Stimulated activated CD8-positive, alpha-beta memory T cell treated with anti-CD3 and anti-CD28 coated beads, Interleukin-2, amount 100 ng/mL, for 1 hour (primary cell): ENCODE measurements at places on chromosomes 4 and X.

DNA sequence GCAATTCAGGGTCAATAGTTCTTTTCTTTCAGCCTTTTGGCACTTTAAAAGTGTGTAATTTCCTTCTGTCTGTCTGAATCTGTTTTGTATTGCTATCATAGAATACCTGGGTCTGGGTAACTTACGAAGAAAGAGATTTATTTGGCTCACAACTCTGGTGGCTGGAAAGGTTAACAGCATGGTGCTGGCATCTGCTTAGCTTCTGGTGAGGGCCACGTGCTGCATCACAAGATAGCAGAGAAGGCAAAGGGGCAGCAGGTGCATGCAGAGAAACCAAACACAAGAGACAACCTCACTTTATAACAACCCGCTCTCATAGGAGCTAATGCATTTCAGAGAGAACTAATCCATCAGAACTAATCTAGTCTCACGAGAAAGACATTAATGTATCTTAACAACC is 18.8 kb downstream of the RGN start:
- DNase-seq = no peak

DNA sequence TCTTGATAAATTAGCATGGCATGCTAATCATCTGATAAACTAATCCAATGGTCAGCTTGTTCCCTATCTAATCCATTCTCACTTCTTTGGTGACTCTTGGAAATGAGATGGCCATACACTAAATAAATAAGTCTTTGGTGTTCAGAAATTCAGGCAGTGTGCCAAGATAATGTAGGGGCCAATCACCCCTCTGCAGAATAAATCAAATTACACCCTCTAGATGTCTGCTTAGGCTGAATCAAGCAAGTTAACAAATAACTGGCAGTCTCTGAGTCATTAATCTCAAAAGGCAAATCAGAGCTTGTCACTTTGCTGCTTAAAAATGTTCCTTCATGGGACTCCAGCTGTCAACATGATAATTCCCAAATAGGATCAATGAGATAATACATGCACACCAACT is 97.4 kb downstream of the NLGN4X start:
- no peak for DNase-seq

DNA sequence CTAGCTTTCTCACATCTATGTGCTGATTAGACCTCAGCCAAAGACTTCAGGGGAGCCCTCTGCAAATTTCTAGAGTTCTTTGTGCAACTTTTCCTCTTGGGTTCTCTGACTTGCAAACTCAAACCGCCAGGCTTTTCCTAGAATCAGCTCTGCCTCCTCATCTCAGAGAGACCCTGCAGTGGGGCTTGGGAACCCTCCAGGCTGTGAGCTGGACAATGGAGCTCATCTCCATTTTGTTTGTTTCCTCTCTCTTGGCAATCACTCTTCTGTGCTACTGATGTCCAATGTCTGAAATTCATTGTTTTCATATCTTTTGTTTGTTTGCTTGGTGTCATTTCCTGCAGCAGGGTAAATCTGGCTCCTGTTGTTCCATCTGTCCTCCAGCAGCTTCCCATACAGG is 33.0 kb downstream of the GYPB start:
- DNase-seq = no peak

- DNase-seq = no peak
Measured at GRCh38 chr4:152283801-152284470, 252.0 kb downstream of the FBXW7 start.

DNA sequence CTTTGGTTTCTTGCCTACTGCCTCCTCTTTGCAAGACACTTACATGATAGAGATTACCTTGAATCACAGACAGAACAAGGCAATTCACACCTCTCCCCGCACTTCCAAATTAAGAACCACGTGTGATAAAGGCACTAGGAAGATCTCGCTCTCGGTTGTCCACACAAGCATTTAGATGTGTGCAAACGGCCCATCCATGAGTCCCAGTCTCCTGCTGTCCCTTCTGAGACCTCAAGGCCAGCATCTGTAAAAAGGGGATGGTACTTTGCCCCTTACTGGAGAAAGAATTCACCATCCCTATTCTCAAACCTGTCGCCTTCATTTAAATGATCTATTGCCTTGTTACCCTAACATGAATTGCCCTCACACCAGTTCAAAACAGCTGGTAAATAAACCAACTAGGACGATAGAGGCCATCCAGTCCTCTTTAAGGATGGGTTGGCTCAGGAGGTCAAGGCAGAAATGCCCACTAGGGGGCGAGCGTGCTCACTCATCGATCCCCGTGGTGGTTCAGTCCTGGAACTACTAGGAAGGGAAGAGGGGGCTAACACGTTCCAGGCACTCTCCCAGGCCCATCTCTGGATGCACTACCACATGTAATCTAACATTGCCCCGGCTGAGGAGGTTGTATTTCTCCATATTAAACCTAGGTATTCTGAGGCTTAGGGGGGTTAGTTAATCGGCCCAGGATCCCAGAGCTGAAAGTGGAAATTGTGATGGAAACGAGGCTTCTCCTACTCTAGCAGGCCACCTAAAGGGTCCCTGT is 95.8 kb downstream of the DHX15 start:
- DNase-seq = peak; percentile 26

DNA sequence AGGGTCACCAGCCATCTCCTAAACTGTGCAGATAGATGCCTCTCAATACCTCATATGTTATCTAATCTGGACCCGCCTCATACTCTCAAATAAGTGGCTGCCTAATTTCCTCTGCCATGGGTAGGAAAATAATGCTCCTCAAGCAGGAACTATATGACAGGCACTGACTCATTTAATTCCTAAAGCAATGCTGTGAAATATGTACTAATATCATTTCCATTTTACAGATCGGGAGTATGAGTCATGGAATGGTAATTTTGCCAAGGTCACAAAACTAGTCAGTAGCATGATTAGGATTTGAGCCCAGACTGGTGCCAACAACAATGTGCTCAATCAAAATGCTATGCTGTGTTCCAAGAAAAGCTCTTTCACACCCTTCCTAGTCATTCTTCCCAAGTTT is 3.0 kb upstream of the NXT2 start:
- DNase-seq = no peak

GRCh38 chr4:111812760-111813159 is 332.5 kb upstream of the FAM241A start:
- no peak for DNase-seq

DNA sequence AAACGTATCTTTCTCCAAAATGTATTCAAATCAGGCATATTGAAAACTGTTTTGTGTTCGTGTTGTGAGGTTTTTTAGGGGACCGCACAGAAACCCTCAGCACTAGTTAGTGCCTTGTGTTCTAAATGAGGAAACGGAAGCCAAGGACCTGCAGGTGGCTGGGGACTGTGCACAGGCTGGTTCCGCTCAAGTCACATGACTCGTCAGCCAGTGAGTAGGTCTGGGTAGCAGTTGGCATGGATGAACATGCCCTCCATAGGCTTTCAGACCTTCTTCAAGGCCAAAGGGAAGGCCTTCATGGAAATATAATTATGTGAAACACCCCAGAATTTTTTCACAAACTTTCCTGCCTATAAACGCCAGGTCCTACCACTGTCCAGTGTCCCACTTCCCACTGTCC is 1.3 kb upstream of the F11 start:
- no peak for DNase-seq

- no peak for DNase-seq
Measured at GRCh38 chr4:83489711-83490326, 4.9 kb upstream of the ABRAXAS1 start.

- DNase-seq = no peak
Measured at GRCh38 chr4:112156112-112156511, 10.9 kb downstream of the FAM241A start.

GRCh38 chr4:12120968-12121367 is 692.3 kb upstream of the HS3ST1 start:
- DNase-seq = no peak

GRCh38 chr4:23374259-23374658 is 515.6 kb downstream of the PPARGC1A start:
- no peak for DNase-seq

- no peak for DNase-seq
Measured at GRCh38 chr4:81491943-81492342, 20.2 kb upstream of the RASGEF1B start.

GRCh38 chr4:102836596-102836995 is 9.2 kb upstream of the UBE2D3 start:
- no peak for DNase-seq

GRCh38 chr4:68613752-68614151 is 37.6 kb upstream of the UGT2B17 start:
- DNase-seq = no peak

DNA sequence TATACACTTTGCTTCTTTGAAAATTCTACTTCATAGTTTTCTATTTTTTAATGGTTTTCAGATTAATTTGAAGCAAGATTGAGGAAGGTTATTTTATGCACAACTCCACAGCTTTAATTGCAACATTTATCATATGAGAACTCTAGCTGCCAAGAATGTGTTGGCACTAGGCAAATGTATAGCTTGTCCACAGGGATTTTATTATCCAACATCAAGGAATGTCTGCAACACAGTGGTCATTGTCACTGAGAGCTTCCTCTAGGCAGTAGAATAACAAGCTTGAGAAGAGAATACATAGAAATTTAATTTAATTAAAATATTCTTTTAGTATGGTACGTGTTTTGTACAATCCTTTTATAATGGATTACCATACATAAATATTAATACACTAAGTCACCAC is 1600.8 kb downstream of the ARAP2 start:
- no peak for DNase-seq

- no peak for DNase-seq
Measured at GRCh38 chrX:153884136-153884535, 1.8 kb downstream of the L1CAM start.

GRCh38 chrX:125108921-125109320 is 210.8 kb upstream of the TEX13C start:
- no peak for DNase-seq

GRCh38 chr4:8674311-8674885 is 81.8 kb downstream of the CPZ start:
- no peak for DNase-seq

DNA sequence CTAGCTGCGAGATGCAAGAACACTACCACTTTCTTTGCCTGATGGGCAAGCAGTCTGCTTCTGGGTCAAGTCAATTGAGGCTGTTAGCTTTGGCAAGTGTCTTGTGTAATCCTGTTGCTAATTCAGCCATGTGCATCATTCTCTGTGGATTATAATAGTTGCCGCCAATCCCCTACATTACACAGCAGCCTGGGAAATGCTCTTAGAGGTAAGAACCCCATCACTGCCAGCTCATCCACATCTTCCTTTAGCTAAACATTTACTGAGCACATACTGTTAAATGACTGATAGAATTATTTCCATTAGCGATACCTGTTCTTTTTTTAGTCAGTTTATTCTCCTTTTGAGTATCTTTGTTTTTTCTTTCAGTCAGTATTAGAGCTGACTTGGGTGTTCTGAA is 116.2 kb downstream of the CBR4 start:
- DNase-seq = no peak

DNA sequence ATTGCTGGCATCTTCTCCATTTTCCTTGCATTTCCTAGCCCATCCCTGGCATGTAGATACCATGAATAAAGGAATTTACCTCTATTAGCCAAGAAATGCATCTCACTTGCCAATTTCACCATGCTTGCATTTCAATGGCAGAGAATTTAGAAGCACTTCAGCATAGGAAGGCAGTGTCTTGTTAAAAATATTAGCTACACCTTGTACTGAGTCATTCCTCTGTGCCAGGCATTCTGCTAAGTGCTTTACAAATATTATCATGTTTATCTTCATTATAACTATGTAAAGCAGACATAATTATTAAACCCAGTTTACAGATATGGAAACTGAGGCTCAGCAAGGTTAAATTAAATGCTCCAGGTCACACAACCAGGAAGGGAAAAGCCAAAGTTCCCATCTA is 138.2 kb downstream of the NPNT start:
- DNase-seq = no peak

- no peak for DNase-seq
Measured at GRCh38 chrX:103747163-103747562, 29.5 kb upstream of the PLP1 start.

DNA sequence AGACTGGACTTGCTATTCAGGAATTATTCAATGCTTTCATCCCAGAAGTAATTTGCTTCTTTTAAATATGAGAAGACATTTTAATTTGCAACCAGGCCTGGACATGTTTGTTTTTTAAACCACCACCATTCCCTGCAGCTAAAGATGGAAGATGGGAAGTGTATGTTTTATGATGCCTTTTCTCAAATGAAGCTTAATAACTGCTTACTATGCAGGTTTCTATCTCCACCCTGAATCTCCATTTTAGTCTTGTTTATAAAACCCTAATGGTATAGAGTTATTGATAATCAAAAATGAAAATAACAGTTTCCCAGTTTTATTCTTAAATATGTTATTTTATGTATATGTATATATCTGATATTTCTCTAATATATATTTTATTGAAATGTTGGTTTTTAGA is 418.9 kb downstream of the C4orf33 start:
- DNase-seq = no peak

DNA sequence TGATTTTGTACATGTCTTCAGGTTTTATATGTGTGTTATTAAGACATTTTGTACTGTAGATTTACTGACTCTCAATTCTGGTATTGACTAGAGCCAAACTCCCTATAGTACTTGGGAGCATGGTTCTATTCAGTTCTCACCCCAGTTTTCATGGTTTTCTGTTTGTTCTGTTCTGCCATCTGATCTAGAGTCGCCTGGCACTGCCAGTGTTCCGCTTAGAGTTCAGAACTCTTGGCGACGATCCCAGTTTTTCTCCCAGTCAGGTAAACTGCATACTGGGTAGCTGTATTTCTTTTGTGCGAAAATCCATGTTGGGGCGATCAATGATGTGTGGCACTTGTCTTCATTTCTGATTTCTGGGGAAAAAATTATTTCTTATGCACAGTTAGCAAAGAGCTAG is 78.0 kb downstream of the PHOX2B start:
- no peak for DNase-seq

DNA sequence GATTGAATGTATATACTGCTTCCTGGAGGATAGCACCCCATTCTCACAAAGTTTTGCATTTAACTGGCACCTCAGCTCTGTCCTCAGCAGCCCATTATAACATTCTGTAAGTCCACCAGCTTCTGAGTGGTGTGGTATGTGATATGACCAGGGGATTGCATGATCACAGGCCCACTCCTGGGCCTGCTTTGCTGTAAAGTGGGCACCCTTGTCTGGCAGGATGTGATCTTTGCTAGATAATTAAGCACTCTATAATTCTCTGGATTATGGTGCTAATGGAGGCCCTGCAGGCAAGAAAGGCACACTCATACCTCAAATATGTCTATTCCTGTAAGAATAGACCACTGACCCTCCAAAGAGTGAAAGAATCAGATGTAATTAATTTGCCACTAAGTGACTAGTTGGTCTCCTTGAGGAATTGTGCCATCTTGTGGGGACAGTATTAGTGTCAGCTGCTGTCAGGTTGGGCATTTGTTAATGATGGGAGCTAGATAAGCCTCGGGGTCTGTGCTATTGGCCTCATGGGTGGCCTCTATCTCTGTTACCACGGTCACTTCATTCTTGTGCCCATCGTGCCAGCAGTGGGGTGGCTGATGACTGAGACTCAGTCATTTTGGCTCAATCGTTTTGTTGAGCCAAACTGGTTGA is 2.2 kb upstream of the CFI start:
- no peak for DNase-seq
